ENCODE measurements at places on chromosomes 2 and 18.

GRCh38 chr2:234060236-234060635 lies 9.7 kb downstream of the SPP2 start:
- no peak for DNase-seq
- no peaks in the 10 kb centered on the region for H3K4me1 ChIP-seq
- no peak overlapping the region for H3K27ac ChIP-seq

DNA sequence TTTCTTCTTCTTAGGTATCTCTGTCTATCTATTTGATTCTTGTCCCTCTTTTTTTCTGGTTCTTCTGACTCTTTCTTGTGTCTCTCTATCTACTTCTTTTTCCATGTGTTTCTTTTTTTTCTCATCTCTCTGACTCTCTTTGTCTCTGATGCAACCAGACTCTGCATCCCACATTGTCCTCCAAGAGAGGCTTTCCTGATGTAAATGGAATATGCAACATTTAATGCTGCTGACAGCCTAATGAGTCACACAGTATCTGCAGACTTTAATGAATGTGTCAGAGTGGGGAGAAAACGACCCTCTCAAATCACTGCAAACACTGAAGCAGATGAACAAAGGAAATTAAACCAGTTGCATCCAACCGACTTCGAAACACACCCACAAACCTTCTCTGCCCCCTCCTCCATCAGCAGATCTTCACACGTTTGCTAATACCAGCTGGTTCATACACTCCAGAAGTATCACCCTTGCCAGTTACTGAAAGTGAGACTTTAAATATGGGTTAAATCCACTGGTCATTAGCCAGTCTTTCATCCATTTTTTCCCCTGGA lies 351.5 kb downstream of the TXNL1 start:
- DNase-seq = no peak
- H3K27ac ChIP-seq = no peak overlapping the region
- no peaks in the 10 kb centered on the region for H3K4me1 ChIP-seq
- no peaks in the 10 kb centered on the region for H3K27me3 ChIP-seq
- H3K36me3 ChIP-seq = no peaks in the 10 kb centered on the region
- no peak overlapping the region for H3K4me3 ChIP-seq

GRCh38 chr2:201880579-201880978 lies 74.2 kb downstream of the CDK15 start:
- H3K4me1 ChIP-seq = peaks cover 27% of the 10 kb centered on the region
- H3K4me3 ChIP-seq = no peak overlapping the region
- peak overlapping the region; percentile 63 for H3K27ac ChIP-seq
- H3K27me3 ChIP-seq = no peaks in the 10 kb centered on the region

DNA sequence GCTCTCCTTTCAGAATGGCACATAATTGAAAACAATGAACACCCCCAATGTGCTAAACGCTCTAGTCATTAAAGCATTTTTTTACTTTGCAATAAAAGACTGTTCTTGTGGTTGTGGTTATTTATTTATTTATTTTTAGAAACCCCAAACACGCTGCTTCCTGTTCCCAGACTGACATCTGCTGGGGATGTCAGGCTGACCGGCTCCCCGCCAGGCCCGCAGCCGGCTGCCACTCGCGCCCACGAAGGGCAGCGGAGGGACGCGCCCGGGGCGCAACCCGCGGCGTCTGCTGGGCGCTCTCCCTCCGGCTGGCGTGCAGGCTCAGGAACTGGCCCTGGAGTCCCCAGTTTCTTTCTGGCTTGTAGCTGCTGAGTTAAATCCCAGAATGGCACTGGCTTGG lies 83.1 kb upstream of the SP3 start:
- peaks cover 20% of the 10 kb centered on the region for H3K4me1 ChIP-seq
- DNase-seq = no peak
- H3K27me3 ChIP-seq = no peaks in the 10 kb centered on the region
- no peaks in the 10 kb centered on the region for H3K36me3 ChIP-seq
- H3K27ac ChIP-seq = no peak overlapping the region
- no peak overlapping the region for H3K4me3 ChIP-seq

DNA sequence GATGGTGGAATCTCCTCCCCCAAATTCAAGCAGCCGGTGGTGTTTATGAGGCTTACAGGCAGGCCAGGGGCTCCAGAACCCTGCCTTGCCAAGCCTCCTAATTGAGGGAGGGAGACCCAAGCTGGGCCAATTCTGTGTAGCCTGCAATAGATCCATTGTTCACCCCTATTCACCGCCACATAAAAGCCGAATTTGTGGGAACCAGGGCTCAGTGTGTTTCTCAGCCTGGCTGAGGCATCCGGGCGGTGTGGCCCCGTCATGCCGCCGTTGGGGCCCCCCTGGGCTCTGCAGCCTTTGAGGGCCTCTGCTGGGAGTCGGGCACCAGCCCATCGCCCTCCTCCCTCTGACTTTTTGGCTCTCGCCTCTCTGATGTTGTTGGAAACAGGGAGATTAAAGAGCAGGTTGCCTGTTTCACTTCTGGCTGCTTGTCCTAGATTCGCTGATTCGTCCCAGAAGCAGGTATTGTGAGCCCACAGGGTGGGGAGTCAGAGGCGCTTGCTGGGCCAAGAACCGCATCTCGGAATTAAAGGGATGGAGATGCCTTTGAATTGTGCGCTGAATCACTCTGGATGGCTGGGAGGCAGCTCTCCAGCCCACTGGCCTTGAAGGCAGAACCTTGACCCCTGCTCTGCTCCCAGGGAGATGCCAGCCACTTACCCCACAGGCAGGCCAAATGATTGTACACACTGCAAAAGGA lies 14.7 kb upstream of the OTOS start:
- H3K27me3 ChIP-seq = peaks cover 9% of the 10 kb centered on the region
- no peaks in the 10 kb centered on the region for H3K36me3 ChIP-seq
- H3K4me3 ChIP-seq = no peak overlapping the region

DNA sequence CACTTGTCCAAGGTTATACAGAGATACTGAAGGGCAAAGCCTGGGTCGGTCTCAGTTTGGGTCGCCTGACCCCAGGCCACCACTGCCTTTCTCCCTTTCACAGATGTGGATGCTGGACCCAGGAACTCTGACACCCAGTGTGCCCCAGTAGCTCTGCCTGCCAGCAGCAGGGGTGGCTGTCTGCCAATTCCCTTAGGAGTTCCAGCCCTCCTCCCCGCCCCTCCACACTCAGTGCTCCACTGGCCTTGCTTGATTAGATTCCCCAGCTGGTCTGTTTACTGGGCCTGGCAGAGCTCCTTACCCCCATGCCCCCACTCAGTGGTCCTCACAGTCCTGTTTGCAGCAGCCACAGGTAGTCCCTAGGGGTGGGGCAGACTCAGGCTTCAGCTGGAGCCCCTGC lies 75.5 kb downstream of the NPAS2 start:
- H3K4me3 ChIP-seq = no peak overlapping the region
- H3K27ac ChIP-seq = no peak overlapping the region
- no peak for DNase-seq
- no peaks in the 10 kb centered on the region for H3K36me3 ChIP-seq
- H3K27me3 ChIP-seq = no peaks in the 10 kb centered on the region

DNA sequence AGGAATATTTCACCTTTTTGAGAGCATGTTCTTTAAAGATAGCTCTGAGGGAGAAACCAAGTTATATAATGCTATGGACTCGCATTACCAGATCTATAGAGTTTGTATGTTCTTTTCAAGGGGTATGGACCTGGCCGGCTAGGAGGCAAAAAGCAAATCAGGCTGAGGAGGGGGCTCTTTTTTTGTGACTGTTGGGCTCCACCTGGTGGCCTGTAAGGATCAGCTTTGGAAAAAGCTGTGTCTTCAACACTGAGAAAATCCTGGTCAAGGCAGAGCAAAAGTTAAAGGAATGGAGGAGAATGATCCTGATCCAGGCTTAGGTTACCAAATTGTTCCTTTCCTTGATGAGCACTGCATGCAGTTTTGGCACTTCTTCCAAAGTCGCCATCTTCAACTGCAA lies 180.5 kb downstream of the DIS3L2 start:
- H3K4me1 ChIP-seq = no peaks in the 10 kb centered on the region
- H3K27me3 ChIP-seq = no peaks in the 10 kb centered on the region
- H3K4me3 ChIP-seq = no peak overlapping the region
- no peak overlapping the region for H3K27ac ChIP-seq

DNA sequence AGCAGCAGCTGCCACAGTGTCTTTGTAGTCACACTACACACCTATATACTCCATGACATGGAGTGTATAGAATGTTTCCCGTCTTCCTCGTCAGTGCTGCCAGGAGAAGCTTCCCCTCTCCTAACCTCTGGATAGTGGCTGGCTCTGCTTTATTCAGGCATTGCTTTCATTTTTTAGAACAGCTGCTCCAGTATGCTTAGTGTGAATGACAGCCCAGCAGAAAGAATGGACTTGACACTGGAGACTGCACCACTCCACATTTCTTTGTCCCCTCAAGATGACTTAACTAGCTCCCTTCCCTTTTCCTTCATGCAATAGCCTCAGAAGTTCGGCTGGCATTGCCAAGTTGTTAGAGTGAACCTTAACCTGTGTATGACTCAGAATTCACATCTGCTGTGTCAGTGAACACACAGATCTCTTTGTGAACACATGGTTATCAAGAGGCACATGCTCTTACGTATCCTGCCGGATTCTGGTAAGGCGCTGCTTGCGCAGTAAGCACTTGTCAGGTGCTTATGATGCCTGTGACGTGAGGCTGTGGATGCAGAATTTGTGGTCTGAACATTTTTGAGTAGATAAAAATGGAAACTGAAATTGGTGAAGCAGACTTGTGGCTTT lies 73.9 kb downstream of the NEDD4L start:
- DNase-seq = peak; percentile 86
- H3K4me1 ChIP-seq = peaks cover 23% of the 10 kb centered on the region
- H3K27ac ChIP-seq = peak overlapping the region; percentile 92
- no peak overlapping the region for H3K4me3 ChIP-seq
- no peaks in the 10 kb centered on the region for H3K27me3 ChIP-seq
- H3K36me3 ChIP-seq = no peaks in the 10 kb centered on the region

DNA sequence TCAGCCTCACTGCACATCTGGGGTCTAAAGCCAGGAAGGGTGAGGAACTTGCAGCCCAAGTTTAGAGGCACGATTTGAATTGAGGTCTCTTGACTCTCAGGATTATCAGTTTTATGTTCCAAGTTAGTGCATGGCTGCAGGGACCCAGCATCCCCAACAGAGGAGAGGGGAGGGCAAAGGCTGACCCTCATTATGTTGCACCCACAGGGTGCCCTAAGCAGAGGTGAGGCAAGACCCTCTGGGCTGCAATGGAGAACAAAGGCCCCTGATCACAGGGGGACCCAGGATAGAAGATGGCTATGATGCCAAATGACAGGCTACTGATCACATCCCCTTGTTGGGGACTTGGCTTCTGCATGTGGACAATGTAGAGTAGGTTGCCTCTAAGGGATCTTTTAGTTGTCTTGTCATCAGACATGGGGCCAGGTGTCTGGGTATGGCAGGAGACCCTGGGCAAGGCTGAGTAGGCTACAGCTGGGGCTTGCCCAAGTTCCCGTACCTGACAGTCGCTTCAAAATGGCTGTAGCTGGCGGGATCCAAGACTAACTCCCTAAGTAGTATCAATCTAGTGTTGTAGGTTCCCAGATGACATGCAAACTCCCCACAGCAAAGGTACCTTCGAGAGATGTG lies 4.5 kb upstream of the GDF7 start:
- peaks cover 8% of the 10 kb centered on the region for H3K4me1 ChIP-seq
- no peak overlapping the region for H3K4me3 ChIP-seq
- H3K27ac ChIP-seq = no peak overlapping the region

- DNase-seq = no peak
- H3K4me1 ChIP-seq = peaks cover 6% of the 10 kb centered on the region
- H3K4me3 ChIP-seq = no peak overlapping the region
- H3K36me3 ChIP-seq = no peaks in the 10 kb centered on the region
- no peaks in the 10 kb centered on the region for H3K27me3 ChIP-seq
Observed at GRCh38 chr2:65035351-65035943, 20.8 kb upstream of the CEP68 start.

DNA sequence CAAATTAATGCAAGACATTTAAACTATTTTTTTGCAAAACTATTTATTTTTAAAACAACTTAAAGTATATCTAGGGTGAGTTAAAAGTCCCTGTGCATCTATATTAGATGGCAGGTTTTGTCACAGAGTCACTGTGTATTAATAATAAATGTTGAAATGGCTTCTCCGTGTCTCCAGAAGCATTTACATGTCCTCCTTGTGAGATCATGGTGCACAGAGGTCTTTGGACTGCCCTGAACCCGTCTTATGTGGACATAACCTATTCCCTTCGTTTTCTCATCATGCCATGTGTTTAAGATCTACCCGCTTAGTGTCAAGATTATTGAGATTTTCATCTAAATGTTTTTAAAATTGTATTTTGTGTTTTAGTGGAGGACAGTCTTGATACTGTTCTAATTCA lies 39.3 kb downstream of the SOCS6 start:
- no peaks in the 10 kb centered on the region for H3K4me1 ChIP-seq
- H3K36me3 ChIP-seq = no peaks in the 10 kb centered on the region
- no peak overlapping the region for H3K4me3 ChIP-seq
- no peaks in the 10 kb centered on the region for H3K27me3 ChIP-seq
- no peak for DNase-seq
- H3K27ac ChIP-seq = no peak overlapping the region

- H3K4me3 ChIP-seq = no peak overlapping the region
- H3K27ac ChIP-seq = no peak overlapping the region
- no peaks in the 10 kb centered on the region for H3K27me3 ChIP-seq
- no peaks in the 10 kb centered on the region for H3K4me1 ChIP-seq
Observed at GRCh38 chr18:8835521-8835953, 130.2 kb downstream of the MTCL1 start.
